ENCODE measurements at places on chromosomes 16 and 17. TPM values are rescaled to one million over a fixed set of nuclear protein-coding genes. Genes with fewer than 3 reads are reported as not detected.

DNA sequence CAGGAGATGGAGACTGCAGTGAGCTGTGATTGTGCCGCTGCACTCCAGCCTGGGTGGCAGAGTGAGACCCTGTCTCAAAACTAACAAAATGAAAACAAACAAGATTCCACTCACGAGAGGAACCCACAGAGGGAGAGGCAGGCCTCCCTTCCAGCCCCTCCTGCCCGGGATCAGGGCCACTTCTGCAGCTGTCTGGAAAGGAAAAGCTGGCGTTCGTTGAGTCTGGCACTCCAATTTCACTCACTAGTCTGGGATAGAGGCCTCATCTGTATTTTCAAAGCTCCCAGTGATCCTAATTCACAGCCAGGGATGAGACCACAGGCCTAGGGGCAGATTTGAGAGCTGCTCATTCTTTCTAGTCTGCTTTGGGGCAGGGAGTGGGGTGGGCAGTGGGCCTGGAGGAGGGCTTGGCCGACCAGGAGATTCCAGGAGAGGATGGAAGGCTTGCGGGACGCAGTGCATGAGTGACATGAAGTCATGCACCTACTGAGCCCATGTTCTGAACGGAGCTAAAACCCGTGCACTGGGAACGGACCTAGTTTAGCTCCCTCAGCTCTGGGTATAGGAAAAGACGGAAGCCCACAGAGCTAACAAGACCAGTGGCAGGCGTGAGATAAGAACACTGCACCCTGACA is 54.0 kb downstream of the COTL1 start:
- no peaks in the 10 kb centered on the region for H3K27me3 ChIP-seq
- DNase-seq = no peak
- no peak overlapping the region for H3K4me3 ChIP-seq
- no peak overlapping the region for H3K27ac ChIP-seq

DNA sequence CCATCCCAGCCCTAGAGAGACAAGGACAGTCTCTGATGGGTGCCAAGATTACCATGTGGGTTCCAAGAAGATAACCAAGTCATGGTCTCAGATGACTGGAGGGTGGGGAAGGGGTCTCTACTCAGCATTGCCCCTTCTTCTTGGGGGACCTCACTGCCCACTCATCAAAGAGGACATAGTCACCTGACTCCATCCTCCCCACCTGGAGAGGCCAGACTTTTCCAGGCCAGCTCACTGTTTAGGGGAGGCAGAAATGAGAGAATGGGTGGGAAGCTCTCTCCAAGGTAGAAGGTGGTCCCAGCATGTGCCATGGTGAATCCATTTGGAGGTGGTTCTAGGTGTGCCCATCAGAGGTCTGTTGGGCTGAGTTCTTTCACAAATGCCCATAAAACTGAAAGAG is 20.7 kb upstream of the IL21R start:
- H3K27me3 ChIP-seq = no peaks in the 10 kb centered on the region
- no peak overlapping the region for H3K27ac ChIP-seq
- DNase-seq = peak; percentile 85
- H3K4me3 ChIP-seq = no peak overlapping the region
- H3K4me1 ChIP-seq = no peaks in the 10 kb centered on the region
- no peaks in the 10 kb centered on the region for H3K36me3 ChIP-seq

- peak overlapping the region; percentile 99 for H3K4me3 ChIP-seq
- peaks cover 30% of the 10 kb centered on the region for H3K4me1 ChIP-seq
- H3K27ac ChIP-seq = peak overlapping the region; percentile 51
- H3K27me3 ChIP-seq = no peaks in the 10 kb centered on the region
Observed at GRCh38 chr16:81036751-81037350, 1.2 kb downstream of the ATMIN start.

DNA sequence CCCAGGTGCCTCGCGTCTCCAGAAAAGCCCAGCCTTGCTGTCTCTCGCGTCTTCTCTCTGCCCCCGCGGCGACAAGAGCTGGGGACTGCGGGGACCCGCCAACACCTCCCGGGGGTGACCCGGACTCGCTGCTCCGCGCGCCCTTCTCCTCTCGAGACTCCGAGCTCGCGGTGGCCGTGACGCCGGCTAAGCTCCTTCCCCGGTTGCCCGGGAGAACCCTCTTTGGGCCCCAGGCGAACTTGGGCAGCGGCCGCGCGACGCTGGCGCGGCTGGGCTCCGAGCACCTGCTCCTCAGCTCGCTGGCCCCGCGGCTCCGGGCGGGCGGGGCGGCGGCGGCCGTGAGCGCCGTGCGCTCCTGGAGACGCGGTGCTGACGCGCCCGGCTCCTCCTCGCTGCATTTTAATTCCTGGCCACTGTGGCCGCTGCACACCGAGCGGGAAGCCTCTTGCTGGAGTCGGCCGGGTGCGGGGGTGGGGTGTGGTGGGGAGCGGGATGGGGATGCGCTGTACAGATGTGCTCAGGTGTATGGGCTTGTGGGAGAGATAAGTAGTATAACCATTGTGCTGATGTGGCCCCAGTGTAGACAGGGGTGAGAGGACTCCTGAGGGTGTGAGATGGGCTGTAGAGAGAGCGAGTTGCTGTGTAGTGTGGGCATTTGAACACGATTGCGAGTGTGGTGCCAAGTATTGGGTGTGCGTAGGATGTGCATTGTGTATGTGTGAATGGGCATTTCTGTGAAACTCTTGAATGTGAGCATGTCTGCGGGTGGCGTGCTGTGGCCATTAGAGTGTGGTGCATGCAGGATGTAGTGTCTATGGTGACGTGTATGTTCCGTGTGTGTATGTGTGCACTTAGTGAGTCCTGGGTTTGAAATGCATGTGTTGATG is at the start of gene ASIC2:
Gene ASIC2, minus strand, starts transcription at position 315 of the 887 bp plus-strand sequence.
- H3K4me3 ChIP-seq = peak within 1 kb of the TSS; percentile 36
- peaks cover 21% of the 10 kb centered on the region for H3K4me1 ChIP-seq
- H3K36me3 ChIP-seq = no peaks in the 10 kb centered on the region
- no peak for DNase-seq

Gene IL21R
- 0.98 TPM for total RNA-seq

Gene CCL4
- 15.0 TPM for total RNA-seq

Data from vagina (tissue), 2 donors.